Jurkat, Clone E6-1 (cell line): ENCODE measurements at places on chromosomes 5 and 9.

DNA sequence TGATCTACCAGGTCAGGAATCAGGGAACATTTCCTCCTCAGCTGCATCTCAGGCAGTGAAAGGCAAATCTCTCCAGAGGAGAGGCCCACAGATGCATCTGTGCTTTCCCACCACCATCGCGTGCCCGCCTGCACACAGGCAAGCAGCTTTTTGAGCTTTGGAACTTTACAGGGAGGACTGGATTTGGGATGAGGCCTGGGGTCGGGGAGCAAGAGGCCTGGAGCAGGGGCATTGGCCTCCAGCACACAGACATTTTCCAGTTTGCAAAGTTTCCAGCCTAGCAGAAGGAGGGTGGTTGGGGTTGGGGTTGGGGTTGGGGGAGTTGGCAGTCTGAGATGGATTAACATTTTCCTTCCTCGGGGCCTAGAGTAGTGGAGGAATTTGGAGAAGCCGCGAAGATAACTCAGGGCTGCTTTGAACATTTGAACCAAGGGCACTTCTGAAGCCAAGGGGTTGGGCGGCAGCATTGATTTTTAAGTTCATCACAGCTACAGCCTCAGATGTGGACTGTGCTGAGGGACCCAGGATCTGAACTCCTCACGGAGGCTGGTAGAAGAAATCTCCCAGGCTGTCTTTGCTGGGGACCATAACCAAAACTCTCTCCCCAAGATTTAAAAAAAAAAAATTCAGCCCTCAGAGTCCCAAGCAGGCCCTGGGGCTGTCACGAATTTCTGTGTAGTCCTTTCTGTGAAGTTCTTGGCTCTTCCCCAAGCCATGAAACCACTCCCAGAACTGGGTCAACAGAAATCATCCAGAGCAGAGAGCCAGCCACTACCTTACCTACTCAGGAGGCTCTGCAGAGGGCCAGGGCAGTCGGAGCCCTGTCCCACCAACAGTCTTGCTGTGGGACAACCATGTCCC lies 25.6 kb downstream of the C5orf15 start:
- DNase-seq, result no peak

GRCh38 chr5:156164306-156164705 lies 162.7 kb upstream of the SGCD start:
- DNase-seq, result no peak

DNA sequence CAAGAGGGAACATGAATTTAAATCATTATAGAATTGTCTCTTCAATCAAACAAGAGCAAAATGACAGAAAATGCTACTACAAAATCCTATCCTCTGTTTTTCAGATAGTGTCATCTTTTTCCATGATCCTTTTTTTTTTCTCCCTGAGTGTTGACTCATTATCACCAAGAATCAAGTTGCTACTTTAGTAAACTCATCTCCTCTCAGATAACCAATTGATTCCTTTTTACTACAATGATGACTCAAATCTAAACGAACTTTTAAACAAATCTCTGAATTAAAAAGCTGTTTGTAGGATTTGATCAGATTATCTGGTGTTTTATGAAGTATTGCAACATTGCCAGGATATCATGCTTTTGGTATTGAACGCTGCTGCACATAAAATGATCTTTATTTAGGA lies 23.9 kb upstream of the IL7R start:
- DNase-seq, result no peak

DNA sequence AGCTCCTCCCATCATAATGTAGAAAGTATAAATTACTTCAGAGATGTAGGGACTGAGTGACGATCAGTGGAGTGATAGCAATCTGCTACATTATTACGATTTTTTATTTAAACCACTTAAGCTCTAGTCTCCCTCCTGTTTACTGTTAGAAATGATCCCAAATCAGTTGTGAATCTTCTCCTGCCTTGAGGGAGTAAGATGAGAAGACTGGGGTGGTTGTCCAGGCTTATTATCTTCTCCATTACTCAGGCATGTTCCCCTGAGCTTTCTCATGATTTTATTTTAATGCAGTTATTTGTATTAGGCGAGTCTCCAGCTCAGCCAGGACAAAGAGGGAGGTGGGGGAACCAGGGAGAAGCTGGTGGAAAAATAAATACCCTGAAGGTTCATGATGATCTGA lies 48.2 kb upstream of the CTNNA1 start:
- DNase-seq, result no peak

- no peak for DNase-seq
Observed at GRCh38 chr9:15222313-15222712, 84.7 kb downstream of the TTC39B start.

- DNase-seq, result no peak
Observed at GRCh38 chr5:132653716-132654115, 4.3 kb upstream of the IL13 start.

DNA sequence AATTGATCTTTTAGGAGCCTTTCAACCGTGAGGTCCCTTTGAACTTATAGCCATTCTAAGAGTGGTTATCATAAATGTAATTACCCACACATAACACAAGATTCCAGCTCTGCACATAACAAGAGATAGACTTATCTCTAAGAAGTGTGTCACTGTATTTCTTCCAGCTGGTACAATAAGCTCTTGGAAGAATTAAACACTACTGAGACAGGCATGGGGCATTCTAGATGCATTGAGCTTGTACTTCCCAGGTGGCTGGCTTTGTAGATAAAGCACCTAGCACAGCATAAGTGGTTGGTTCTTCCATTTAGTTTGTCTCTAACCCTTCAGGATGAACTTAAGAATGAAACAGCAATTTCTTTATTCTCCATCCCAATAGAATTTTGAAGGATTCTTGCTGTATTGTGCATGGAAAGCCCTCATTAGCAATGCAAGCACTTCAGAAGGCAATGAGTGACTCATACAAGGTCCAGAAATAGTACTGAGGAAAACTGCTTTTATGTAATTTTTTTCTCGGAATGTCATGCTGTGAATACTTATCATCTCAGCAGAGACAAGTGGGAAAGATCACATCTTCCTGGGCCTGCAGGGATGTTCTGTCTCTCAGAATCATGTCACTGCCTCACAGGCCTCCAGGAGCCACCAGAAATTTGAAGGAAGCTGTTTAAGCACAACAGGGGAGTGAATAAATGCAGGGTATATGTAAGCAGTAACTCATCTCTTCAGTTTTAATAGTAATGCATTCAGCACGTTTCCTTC lies 91.1 kb upstream of the CD180 start:
- no peak for DNase-seq

DNA sequence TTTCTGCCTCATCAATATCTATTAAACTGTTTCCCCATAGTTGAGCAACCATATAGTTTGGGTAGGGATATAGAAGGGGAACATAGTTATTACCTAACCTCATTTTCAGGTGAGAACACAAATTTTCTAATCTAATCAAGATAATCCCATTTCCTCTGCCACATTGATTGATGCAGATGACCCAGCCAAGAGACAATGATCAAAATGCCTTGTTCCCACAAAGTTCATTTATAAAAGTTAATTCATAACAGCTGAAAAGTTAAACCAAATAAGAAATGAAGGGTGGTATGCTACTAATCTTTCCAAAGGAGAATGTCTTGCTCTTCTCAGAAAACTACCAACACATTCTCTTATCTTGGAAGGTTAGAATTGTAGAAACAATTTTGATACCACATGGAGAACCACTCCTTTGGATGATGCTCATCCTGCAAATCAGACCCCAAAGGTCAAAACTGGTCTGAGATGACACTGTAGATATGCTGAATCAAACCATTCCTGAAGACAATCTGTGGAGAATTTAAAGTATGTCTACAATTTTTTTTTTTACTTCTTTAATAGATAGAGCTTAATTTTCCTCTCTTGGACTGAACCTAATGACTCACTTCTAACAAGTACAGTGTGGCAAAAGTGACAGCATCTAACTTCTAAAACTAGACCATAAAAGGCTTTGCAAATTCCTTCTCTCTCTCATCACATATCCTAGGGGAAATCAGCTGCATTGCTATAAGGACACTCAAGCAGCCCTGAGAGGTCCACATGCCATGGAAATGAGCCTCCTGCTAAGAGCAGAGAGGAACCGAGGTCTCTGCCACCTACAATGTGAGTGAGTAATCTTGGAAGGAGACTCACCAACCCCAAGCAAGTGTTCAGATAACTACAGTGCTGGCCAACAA lies 586.7 kb upstream of the TUSC1 start:
- no peak for DNase-seq
